Left hindlimb (tissue), 1 donor: ENCODE measurements at places on chromosomes 7 and 10.
A peak's percentile ranks its signal among the peaks of the same experiment; 100 is the strongest.

DNA sequence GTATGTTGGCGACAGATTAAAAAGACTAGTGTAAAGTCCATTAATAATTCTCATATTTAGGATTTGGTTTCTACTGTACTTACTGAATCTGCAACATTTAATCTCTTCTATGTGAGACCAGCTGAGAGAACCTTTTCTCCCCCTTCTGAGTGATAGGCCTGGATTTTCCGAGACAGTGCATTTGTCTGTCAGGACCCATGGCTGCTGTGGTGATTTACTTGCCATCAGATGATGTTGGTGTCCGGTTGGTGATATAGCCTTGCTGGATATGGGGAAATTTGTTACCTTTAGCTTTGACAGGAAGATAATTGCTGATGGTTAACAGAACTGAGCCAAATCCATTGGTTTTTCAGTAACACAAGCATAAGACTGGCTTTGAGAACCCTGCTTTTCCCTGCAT lies 517.2 kb downstream of the LRMDA start:
- no peak for DNase-seq

DNA sequence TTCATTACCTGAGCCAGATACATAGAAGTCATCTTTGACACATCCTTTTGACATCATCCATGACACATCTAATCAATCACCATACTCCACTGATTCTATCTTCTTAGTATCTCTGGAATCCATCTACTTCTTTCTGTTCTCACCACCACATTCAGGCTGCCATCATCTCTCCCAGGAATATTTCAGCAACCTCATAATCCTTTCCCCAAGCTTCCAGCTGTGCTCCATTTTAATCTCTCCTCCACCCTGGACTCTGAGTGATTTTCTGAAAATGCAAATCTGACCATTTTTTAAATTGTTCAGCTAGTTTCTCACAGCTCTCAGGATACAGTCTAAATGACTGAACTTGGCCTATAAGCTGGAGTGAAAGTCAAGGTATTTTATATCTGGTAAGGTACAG lies 2.5 kb upstream of the BTRC start:
- DNase-seq = no peak

- no peak for DNase-seq
Observed at GRCh38 chr10:76962851-76963250, 674.8 kb downstream of the KCNMA1 start.

DNA sequence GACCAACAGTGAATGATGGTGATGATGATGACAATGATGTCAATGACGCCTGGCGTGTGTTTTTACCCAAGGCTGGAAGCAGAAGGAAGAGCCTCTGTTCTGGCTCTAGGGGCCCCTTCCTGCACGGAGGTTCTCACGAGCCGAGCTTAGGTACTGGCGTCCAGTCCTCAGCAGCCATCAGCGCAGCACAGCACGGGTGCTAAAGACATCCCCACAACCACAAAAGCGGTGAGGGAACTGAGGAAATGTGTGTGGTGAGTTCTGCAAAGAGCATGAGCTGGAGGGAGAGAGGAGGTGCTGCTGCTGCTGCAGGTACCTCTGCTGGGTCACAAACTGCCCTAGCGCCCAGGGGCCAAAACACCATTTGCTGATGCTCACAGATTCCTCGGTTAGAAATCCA lies 81.6 kb downstream of the SFMBT2 start:
- DNase-seq = no peak

DNA sequence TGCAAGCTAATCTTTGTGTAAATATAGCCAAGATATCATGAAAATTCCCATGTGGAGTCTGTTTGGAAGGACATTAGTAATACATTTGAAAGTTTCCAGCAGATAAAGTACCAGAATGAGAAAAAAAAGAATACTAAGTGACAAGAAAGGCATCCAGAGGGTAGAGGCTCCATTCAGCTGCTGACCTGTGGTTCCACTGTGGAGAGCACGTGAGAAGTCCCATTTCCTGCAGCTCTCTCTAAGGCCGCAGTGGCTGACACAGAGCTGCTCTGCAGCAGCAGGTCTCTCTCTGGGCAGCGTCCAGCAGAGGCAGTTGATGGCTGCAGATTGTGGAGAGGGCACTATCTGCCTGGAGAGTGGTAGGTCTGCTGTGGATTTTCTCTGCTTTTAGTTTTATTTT lies 100.1 kb upstream of the TMEM72 start:
- no peak for DNase-seq

- DNase-seq = no peak
Observed at GRCh38 chr7:3892157-3892556, 591.1 kb downstream of the SDK1 start.

DNA sequence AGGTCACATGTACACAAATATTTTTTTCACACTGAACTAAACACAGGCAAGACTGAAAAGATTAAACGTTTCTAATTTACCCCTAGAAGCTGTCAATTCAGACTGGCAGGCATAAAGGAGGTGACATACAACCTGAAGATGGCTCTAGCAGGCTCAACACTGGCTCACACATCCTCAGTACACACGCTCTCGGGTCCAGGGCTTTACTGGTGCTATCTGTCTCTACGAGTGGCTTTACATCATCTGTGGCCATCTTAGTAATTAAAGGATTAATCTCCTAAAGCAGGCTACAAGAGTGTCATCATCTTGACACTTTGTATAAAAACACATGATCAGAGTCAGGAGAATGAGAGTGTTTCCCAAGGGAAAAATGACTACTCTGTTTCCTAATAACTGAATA lies 57.3 kb downstream of the COPG2 start:
- no peak for DNase-seq

DNA sequence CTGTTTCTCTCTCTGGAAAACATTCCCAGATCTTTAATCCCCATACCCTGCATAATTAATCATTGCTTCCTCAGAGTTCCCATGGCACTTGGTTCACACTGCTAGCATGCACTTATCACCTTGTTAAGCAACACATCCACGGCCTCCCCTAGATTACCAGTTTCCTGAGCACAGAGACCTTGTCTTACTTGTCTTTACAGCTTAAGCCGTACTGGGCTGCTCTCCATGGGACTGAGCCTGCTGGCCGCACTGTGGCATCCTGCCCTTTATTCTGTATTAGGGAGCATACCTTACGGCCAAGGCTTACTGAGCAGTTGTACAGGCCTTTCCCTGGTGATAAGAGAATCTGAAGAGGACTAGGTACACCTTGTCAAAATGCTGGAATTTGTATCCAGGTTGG lies 190.2 kb downstream of the REEP3 start:
- DNase-seq = peak; percentile 66

DNA sequence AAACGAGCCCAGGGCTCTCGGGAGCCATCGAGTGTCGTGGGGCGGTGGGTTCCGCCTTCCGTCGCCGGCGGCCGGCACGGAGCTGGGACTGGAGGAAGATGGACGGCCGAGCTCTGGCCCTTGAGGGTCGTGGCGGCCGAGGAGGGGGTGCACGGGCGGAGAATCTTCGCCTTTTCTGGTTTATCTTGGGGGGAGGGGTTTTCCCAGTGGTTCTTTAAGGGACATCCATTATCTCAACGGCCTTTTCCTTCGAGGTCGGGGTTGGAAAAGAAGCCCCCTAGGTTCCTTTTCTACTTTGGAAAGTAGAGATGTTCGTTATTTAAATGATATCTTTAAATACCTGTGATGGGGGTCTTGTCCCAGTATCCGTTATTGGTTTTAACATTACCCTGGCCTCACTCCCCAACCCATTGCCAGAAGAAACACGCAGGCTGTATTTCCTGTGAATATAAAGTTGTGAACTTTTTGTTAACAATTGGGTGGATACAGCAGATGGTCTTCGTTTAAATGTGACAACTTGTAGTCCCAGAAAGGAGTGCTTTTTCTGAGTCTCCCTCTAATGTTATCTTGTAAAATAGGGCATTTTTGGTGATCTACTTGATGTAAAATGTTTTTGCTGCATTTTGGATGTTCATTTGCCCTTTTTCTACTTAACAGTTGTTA lies 765 bp downstream of the CCAR1 start:
- no peak for DNase-seq

- no peak for DNase-seq
Observed at GRCh38 chr7:5595545-5596045, 172.0 kb upstream of the TNRC18 start.

DNA sequence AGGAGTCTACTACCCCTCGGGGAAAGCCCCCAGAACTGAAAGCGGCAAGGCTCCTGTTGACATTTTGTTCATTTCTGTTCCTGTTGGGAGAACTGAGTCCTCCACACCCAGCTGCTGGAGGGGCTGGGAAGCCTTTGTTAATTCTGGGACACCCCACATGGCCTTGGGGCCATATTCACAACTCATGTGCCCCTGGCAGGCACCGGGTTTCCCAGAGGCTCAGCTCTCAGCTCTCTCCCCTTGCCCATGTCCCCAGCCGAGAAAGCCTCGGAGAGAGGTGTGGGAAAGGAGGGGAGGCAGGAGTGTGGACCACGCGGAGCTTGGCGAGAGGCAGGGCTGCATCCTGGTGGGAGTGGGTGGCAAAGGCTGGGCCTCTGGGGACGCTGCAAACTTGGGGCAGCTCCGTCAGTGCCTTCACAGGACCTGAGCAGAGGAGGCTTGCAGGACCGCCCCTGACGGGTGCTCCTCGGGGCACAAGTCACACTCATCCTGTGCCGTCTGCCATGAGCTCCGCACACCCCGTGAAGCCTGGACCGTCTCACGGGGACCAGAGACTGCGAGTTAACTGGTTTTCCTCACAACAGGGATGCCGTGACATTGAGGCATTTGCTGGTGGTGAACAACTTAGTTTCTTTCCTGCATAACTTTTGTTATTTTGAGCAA lies 140.9 kb downstream of the DNAJB6 start:
- no peak for DNase-seq

DNA sequence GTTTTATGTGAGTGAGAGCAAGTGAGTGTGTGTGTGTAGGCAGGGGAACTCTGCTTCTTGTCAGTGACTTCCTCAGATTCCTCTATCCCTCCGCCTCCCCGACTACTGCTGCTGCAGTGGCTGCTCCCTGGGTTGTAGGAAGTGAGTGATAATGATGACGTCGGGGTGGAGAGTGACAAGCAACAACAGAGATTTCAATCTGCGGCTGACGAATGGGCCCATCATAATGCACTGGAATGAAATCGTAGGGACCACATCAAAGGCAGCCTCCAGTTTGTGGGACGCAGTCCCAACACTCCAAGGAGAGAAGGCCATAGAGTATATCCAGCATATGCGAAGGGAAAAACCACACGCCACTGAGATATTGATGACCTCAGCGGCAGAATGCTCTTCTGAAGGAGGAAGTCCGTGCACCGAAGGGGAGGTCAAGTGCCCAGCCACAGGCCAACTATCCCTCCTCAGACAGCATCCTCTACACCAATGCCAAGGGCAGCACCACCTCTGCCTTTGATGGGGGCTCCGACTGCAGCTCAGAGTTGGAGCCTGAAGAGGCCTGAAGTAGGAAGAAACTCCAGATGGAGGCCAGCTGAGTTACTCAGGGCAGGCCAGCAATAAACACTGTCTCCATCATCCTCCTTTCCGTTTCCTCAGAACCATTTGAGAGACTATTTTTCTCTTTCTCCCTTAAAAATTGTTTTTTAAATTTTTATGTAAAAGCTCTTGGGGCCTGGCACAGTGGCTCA lies 11.3 kb upstream of the STMP1 start:
- no peak for DNase-seq

- DNase-seq = no peak
Observed at GRCh38 chr10:111926286-111926685, 257.3 kb downstream of the GPAM start.

DNA sequence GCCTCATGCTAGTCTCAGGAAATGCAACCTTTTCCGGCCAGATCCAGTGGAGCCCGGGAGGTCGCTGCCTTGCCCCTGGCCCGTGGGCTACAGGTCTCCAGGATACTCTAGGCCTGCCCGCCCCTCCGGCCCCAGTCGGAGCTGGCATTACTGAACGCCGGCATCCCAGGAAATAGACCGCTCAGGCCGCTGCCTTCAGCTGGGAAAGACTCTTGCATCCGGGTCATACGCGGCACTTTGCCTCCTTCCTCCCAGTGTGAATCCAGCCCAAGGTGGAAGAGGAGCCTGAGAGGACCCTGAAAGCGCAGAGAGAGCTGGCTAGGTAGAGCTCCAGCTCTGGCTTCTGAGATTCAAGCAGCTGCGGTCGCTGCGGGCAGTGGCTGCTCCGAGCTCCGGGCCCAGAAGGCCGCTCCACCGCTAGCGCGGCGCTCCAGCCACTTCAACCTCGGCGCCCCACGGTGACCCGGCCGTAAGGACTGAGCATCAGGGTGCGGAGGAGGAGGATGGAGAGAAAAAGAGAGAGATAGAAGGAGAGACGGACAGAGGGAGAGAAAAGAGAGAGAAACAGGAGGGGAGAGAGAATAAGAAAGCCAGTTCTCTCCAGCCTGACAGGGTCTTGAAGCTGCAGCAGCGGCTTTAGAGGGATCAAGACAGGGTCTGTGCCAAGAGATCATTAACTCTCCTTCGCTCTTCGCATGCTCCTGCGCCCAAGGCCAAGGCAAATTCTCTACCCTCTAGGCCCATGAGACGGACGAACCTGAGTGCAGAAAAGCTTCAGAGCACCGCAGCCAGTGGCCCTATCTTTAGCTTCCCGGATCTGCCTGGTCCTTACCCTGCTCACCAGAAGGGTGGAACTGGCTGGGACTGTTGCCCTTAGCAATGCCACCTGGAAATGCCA lies 1.8 kb upstream of the HOXA10 start:
- DNase-seq = peak; percentile 62

- DNase-seq = no peak
Observed at GRCh38 chr10:44393051-44393630, 8.2 kb upstream of the CXCL12 start.

GRCh38 chr7:26156451-26157420 lies 4.7 kb downstream of the NFE2L3 start:
- DNase-seq = no peak

DNA sequence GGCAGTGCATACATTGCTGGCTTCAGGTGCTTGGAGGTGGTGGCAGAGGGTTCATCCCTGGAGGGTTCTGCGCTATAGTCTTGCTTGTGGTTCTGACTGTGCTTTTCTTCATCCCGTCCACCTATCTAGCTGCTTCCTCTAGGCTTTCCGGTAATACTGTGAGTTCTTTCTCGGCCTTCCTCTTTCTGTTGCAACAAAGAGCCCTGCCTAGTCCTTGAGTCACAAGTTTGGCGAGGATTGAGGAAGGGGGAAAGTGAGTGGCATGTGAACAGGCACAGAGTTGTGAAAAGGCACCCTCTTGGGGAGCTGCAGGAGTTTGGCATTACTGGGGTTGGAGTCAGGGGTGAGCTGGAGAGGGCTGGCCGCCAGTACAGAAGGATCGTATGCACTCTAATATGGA lies 123.0 kb downstream of the SH2D4B start:
- DNase-seq = no peak

DNA sequence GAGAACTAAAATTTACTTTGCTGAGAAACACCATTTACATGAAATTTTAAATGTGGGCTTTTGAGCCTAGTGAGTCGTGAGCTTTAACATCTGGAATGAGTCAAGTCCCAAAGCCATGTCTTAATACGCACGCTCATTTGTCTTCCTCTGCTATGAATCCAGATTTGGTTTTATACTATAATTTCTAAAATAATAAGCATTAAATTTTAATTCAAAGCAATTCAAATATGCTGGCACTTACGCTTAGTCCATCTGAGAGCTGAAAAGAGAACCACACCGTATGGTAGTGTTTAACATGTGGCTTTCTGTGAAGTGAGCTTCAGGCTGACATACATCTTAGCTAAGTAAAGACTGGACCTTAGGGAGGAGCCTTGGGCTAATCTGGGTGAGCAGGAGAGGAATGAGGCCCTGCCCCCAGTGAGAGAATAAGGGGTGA lies 52.2 kb downstream of the CUBN start:
- no peak for DNase-seq

- peak; percentile 17 for DNase-seq
Observed at GRCh38 chr10:132704008-132704814, 81.7 kb downstream of the NKX6-2 start.
